ENCODE measurements at places on chromosomes 1 and 21. TPM values are rescaled to one million over a fixed set of nuclear protein-coding genes. Genes with fewer than 3 reads are reported as not detected.

Gene FAM72B
- total RNA-seq: 12.3 TPM

Gene RSRP1
- 40.0 TPM for total RNA-seq

Gene CAMSAP2
- 8.6 TPM for total RNA-seq

Gene NEK7
- 44.9 TPM for total RNA-seq

Gene XCL2
- total RNA-seq: not detected

Measured in bronchus fibroblast of lung (primary cell).